SK-N-SH treated with all-trans-retinoic acid at 6 μM for 48 hours (cell line): ENCODE measurements at places on chromosomes 2 and 18.
A peak's percentile ranks its signal among the peaks of the same experiment; 100 is the strongest.

DNA sequence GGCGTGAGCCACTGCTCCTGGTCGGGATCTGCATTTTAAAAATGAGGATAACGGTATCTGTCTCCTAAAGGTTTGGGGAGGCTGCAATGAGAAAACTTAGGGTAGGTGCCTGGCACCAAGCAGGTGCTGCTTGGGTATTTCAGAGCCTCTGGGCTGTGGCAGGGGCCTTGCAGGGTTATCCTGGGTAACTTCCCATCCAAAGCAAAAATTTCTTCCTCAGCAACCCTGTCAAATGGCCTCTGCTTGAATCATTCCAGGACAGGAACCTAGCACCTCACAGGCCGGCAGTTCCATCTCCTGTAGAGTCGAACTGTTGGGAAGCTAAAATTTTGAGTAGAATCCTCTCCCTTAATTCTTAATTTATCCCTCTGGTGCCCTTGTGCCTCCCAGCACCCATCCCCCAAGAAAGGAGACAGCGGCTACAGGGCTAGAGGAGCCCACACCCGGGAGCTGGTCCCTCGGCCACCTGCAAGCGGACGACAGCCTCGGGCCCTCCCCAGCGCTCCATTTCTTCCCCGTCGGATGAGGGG is 868 bp downstream of the CGREF1 start:
- peak; percentile 30 for ATAC-seq

DNA sequence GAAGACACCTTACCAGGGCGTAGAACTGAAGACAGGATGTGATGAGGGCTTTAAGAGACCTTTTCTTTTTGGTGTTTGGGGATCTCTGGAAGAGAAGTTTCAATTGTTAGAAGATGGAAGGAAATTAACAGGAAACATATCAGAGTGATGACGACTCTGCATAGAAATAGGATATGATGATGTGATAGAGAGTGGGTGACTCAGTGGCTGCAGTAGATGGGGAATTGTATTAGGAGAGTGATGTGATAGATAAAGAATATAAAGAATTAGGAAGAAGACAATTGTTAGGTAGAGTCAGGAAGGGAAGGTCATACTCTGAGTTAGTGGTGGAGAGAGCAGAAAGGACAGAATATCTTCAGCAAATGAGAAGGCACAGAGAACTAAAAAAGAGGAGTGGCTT is 593.9 kb downstream of the NYAP2 start:
- peak; percentile 79 for ATAC-seq

DNA sequence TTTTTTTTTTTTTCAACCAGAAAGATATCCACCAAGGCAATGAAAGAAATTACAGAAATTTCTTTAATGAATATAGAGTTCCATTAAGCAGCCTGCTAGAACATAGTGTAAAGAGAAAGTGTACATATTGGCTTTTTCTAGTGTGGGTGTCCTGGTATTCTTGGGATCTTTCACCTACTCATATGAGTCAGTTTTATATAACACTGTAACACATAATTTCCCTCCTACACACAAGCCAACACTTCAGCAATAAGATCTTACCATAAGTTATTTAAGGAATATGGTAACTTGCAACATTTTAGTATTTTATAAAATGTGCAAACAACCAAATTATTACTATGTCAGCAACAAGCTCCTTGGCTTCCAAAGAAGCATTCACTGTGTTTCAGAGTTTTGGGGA is 59.9 kb downstream of the ZRANB3 start:
- no peak for ATAC-seq

- peak; percentile 95 for ATAC-seq
These were observed 32.7 kb upstream of the MAP4K3 start for GRCh38 chr2:39469807-39470206.

- ATAC-seq = peak; percentile 92
These were observed 35.3 kb upstream of the PPP1CB start for GRCh38 chr2:28716265-28716865.

DNA sequence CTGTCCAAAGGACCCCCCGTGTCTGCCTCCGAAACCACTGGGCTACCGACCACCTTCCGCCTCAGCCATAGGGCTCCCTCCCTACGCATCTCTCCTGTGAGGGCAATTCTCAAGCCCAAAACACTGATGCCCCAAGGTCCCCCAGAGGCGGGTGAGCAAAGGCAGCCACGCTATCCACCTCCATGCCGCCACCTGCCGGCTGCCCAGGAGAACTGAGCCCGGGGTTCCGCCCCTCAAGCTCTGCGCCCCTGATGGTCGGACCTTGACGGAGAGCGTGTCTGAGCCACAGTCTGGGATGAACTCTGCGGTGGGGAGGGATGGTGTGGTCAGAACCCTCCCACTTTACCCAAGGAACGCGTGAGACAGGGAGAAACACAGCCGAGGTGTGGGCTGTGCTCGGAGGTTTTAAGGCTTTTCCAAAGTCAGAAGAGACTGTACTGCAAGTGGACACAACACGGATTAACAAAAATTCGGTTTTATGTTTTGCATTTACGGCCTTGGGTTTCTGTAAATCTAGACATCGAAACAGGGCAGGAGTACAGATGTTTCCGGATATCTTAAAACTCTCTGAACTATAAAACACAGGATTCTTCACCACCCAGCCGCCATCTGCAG is 114.1 kb downstream of the ZNF516 start:
- ATAC-seq = no peak
